ENCODE measurements at places on chromosomes 13 and 19.

DNA sequence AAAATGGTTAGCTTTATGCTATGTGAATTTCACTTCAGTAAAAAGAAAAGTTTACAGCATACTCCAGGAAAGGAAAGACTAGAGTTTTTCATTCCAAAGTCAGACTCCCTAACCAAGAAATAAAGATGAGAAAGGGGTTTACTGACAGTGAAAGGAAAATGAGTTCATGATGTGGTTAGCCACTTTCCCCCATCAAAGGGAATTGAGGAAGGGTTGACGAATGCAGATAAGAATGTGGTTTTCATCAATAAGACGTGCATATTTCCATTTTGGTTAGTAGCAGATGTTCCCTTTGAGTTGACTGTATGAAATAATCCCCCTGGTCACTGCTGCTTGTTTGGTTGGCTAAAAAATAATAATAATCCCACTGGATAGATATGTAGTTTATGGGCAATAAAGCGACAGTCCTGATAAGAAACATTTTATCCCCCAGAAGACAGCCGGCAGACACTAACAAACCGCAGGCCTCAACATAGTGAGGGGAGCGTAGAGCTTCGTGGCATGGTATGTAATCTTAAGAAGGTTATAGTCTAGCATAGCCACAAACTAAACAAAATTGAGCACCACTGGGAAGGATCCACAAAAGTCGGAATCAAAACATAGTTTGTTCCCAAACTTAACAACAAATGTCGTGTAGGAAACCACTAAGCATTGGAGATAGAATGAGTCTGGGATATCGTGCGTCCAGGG is 114.8 kb downstream of the COL4A2 start:
- DNase-seq: peak; percentile 32

- DNase-seq: no peak
Observed at GRCh38 chr19:4972509-4973230, 3.8 kb downstream of the KDM4B start.

GRCh38 chr19:13029893-13030292 is 34.6 kb downstream of the NFIX start:
- DNase-seq: no peak

- no peak for DNase-seq
Observed at GRCh38 chr13:46569456-46569855, 16.5 kb downstream of the LRCH1 start.

GRCh38 chr13:111202745-111203144 is 87.6 kb downstream of the ARHGEF7 start:
- DNase-seq: no peak

- no peak for DNase-seq
Observed at GRCh38 chr13:40272776-40273139, 393.7 kb downstream of the FOXO1 start.

DNA sequence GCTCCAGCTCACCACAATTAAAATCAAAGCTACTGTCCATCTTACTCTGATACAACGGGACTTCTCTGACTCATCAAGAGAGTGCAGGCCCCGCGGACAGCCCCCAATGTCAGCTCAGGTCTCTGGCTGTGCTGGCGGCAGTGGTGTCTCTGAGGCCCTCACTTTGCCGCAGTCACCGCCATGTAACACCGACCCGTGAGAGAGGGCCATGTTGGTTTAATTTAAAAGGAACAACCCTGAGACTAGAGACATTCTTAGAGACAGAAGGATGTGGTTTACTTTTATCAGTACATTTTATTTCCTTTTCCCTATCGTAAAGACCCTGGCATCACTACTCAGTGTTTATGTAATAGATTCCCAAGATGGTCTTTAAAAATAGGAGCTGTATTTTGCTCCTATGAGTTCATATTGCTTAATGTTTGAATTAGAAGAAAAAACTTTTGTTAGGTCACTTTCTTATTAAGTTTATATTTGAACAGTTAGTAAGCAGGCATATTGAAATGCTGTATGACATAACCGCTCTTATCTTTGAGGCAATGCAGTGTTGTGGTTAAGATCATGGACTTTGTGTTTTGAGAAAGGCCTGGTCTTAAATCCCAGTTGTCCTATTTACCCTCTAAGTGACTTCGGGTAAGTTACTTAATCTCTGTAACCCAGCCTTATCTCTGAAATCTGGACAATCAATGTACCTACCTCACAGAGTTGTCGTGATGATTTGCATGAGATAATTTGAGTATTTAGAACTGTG is 23.4 kb downstream of the DGKH start:
- no peak for DNase-seq

GRCh38 chr13:51832471-51833152 is 12.4 kb downstream of the TMEM272 start:
- peak; percentile 46 for DNase-seq

DNA sequence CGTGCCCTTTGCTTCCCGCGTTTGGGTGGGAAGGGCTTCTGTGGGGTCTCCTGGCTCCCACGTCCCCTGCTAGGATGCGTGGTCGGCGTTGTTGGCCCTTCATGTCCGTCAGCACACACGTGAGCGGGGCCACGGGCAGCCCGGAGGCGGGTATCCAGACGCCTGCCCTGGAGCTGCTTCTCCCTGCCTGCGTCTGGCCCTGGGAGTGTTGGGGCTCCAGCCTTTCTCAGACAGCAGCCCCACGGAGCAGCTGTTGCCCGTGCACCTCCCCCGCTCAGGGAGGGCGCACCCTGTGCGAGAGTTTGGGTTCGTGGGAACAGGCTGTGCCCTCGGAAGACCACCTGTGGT is 14.5 kb downstream of the DAZAP1 start:
- no peak for DNase-seq

DNA sequence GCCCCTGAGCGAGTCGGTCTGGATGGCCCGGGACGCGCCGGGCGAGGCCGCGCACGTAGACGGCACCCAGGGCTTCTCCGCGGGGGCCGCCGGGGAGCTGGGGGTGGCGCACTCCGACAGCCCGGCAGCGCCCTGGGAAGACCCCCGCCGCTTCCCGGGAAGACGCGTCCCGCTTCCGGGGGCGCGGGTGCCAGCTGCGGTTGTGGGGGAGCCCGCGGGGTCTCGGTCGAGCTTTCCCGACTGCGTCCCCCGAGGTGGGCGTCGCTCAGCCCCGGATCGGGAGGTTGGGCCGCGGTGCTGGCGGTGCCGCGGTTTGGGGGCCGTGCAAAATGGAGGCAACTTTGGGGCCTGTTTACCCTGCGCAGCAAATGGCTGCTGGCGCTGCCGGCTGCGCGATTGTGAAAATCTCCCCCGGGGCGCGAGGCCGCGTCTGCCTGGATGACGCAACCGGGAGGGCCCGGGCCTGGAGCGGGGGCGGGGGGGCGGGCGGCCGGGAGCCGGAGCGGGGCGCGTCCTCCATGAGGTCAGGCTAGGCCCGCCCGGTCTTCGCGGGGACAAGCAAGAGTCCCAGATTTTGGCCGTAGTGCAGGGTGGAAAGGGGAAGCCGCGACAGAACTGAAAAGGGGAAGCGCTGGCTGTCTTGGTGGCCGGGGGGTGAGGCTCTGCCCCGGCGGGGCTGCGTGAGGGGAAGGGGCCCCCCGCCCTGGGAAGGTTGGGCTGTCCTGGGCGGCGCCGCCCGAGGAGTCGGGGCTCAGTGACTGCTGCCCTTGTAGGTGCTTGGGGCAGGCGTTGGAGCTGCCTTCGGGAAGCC is 11.3 kb downstream of the PEAK3 start:
- peak; percentile 84 for DNase-seq

DNA sequence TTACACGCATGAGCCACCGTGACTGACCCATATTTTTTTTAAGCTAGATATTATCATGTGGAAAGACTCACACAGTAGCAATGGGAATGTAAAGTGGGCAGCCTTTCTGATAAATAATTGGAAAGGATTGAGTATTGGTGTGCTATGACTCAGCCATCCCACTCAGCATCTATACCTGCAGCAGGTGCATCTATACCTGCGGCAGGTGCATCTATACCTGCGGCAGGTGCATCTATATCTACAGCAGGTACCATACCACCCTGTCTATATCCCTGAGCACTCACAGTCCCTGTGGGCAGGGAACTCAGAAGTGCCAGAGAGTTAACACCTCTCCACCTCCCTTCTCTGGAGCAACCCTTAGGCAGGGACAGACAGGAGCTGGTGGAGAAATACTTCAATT is 5.2 kb upstream of the LRRC8E start:
- no peak for DNase-seq

GRCh38 chr13:24670961-24671381 is 9.2 kb upstream of the ATP12A start:
- DNase-seq: no peak

- no peak for DNase-seq
Observed at GRCh38 chr19:33724721-33725060, 72.0 kb upstream of the KCTD15 start.

DNA sequence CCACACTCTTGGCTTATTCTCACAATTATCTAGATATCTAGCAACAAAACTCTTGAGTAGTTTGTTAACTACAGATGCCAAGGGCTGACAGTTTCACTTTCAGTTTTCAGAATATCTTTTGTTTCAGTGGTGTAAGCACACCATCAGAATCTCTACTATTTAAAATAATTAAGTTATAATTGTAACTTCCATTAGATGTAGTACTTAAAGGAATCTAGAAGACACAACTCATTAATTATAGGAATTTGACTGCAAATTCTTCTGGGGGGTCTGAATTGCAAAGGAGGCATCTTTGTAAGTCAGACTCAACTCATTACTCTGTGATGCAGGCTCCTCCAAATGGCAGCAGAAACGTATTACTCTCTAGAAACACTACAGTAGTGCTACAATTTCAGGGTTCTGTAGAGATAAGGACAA is 44.9 kb upstream of the USPL1 start:
- no peak for DNase-seq

GRCh38 chr13:30082391-30082790 is 225.0 kb downstream of the KATNAL1 start:
- no peak for DNase-seq

DNA sequence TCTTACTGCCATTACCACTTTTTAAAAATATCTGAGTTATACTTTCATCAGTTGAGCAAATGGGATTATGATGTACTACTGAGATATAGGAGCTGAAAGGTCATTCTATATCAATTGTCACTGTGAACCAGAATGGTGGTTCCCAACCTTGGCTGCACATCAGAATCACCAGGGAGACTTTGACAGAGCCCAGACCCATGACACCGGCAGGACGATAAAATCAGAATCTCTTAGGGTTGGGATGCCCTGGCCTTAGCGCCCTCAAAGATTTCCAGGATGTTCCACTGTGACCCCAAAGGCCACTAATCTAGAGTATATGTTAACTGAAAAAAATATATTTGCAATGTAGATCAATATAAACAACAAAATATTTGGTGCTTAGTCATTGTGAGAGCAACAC is 355.1 kb downstream of the LIG4 start:
- no peak for DNase-seq

GRCh38 chr13:103759361-103759760 is 693.1 kb upstream of the SLC10A2 start:
- no peak for DNase-seq

GRCh38 chr19:2288338-2288817 is 6.4 kb upstream of the PEAK3 start:
- no peak for DNase-seq

DNA sequence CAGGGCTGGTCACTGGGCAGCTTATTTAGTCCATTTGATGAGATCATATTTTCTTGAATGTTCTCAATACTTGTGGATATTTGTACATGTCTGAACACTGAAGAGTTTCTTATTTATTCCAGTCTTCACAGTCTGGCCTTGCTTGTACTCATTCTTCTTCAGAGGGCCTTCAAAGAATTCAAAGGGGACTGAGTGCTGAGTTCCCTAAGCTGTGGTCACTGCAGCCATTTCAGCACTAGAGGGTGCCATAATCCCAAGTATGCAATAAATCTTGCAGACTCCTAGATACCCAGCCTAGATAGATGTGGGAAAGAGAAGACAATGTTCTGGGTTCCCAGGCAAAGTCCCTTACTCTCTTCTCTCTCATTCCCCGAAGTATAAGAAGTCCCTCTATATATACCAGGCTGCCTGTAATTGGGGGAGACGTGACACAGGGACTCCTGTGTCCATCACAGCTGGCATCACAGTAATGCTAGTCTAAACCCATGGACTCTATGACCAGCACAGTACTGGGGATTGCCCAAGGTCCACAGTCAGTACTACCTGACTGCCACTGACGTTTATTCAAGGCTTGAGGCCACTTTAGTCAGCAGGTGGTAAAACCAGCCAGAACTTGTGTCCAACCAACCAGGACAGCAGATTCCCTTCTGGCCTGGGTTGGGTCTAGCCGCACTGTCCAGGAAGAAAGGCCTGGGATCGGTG is 8.9 kb upstream of the VN1R1 start:
- peak; percentile 29 for DNase-seq

DNA sequence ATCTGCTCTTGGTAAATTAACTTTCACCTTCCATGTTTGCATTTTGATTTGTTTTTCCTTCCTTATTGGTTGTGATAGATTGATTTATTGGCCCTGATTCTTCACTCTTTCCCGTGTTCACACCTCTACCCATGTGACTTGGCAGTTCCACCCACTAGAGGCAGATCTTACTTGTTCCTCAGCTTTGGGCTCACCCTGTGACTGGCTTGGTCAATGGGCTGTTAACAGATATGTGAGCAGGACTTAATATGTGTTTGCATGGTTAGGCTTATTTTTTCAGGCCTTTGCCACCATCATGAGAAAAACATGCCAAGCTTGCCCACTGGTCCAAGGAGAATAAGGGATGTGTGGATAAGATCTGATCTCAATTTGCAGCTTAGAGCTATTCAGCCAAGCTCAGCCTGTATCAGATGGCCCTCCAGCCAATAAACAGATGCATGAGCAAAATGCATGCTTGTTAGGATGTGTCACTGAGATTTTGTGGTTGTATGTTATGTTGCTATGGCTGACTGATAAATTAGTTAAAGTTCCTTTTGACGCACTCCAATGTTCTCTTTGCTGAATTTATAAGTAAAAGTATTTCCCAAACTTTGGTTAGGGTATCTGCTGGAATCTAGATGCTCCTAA is 48.0 kb downstream of the RGCC start:
- no peak for DNase-seq

- no peak for DNase-seq
Observed at GRCh38 chr13:113836768-113837559, 26.9 kb downstream of the GAS6 start.

DNA sequence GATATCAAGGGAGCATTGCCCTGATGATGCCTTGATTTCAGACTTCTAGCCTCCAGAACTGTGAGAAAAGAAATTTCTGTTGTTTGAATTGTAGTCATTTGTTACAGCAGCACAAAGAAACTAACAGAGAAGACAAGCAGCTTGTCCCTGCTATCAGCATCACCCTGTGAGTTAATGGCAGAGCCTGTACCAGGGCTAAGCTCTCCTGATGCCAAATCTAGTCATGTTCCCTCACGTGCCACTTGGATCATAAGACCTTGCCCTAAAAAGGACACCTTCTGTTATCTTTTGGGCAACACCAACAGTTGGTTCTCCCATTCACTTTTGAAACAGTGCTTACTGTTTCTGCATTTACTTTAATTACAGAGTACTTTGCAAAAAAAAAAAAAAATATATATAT is 14.8 kb downstream of the RCBTB2 start:
- DNase-seq: no peak

DNA sequence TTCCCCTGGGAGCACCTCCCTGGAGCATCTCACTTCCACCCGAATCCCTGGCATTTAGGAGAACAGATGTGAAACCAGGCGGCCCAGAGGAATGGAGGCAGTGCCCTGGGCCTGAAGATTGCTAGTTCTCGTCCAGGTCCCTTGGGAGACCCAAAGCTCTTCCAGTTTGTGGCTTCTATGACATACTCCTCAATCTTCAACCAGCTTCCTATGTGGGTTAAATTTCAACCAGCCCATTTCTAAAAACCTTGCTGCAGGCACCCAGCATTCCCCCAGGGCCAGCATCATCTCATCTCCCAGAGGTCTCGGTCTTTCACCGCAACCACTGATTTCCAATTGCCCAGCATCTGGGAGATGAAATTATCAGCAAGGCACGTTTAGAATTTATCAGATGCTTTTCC is 46.0 kb upstream of the STK24 start:
- DNase-seq: no peak

GRCh38 chr13:73300718-73301425 is 242.1 kb downstream of the KLF5 start:
- DNase-seq: no peak
